Ureter (tissue), 1 donor: ENCODE measurements at places on chromosomes 5 and 9. TPM values are rescaled to one million over a fixed set of nuclear protein-coding genes. Genes with fewer than 3 reads are reported as not detected.

DNA sequence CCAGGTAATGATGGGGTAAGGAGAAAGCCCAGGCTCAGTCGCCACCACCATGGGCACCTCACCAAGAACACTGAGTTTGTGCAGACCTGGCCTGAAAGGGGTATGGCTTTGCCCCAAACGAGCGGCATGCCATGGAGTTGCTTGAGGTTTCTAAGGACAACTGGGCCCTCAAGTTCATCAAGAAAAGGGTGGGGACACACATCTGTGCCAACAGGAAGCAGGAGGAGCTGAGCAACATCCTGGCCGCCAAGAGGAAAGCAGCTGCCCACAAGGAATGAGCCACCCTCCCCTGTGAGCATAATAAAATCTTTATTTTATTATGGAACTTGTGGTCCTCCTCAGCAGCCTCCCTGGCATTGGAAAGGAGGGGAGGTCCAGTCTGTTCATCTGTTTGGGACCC is 23.8 kb downstream of the CD14 start:
- DNase-seq: no peak

The LHX6 gene
- 5.7 TPM for total RNA-seq

- DNase-seq: peak; percentile 47
Observed at GRCh38 chr5:116652196-116652729, 77.6 kb upstream of the SEMA6A start.

- no peak for DNase-seq
Observed at GRCh38 chr5:78705826-78706225, 57.3 kb upstream of the LHFPL2 start.

GRCh38 chr5:151677776-151678545 is 8.8 kb downstream of the SPARC start:
- DNase-seq: no peak
